CMK (cell line): ENCODE measurements at places on chromosomes 7 and 10.

DNA sequence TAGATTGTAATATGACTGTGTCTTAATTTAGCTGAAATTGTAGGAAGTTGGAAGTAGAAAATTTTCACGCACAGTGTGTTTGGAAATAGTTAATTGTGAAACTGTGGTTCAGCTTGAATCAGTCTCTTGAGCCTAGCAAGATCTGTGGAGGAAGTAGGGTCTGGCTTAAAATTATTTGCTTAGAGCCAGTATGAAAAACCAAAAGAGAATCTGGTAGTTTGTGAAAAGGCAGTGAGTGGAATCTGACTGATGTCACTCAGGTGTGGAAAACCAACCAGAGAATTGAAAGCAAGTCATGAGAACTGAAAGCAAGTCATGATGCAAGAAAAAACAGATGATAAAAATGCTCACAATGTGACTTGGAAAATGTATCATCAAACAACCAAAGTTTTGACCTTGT lies 11.5 kb downstream of the LIPJ start:
- no peak for DNase-seq

GRCh38 chr10:70459774-70460490 lies 18.5 kb upstream of the NODAL start:
- DNase-seq, result no peak

DNA sequence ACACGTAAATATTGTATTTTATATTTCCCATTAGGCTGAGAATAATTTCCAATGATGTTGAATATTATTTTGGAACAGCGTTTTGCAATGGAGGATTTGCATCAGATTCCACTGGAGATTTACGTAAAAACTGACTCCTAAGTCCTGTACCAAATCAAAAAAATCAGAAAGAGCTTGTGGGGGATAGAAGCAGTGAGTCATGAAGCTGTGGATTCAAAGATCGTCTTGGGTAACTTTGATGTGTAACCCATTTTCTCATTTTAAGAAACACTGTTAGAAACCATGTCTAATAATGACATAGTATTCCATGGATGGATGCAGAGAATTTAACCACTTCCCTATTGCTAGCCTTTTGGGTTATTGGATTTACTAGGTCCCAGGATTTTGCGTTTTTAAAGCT lies 158.6 kb downstream of the INHBA start:
- DNase-seq, result no peak

DNA sequence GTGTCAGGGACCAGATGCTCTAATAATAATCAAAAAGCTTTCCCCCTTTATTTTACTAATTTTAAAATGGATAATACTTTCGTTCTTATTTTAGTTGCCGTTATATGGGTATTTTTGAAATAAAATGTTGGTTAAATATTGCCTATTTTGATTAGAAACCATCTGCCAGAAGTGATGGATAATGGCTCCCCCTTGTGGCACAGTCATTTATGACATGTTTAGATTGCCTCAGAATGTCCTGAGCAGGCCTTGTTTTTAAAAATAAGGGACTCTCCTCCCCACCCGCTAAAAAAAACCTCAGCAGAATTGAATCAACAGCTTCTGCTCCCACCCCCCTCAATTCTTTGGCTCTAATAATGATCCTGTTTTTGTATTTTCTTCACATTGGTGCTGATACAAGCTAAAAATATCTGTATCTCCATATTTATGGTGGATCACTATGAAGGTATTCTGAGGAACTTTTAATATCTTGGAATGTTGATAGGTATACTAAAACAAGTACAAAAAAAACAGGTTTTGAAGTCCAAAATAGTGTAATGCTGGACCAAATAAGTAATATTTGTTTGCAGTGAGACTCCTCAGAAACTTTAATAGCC lies 38.8 kb downstream of the TMEM60 start:
- DNase-seq, result peak; percentile 25

DNA sequence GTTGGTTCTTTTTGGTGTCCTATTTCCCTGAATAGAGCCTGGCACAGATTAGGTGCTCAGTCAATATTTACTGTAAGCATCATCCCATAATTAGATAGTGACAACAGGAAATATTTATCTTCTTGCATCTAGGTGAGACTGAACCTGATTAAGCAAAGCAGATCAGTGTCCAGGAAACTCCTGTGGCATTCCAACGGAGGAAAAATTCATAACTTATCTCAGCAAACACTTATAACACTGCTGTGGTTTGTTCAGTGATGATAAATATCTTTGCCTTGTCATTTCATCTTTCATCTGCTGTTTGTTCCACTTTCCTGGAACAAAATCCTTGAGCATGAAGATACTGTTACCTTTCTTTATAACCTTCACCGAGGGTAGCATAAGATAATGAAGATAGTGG lies 1160.3 kb upstream of the AUTS2 start:
- no peak for DNase-seq

DNA sequence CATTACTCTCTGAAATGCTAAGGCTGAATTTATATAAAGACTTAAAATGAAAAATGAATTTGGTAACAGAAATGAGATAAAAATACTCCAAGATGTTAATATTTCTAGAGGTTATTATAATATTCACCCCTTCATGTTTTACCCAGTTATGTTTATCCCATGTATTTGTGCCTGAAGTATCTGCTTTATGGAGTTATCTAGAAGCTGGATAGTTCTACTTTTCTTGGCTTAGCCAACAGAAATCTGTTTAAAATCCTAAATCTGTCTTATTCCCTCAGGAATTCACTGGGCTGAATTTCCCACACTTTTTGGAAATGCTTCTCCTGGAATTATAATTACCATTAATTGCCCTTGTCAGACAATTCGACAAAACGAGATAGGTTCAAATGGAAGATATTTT lies 201.6 kb downstream of the THSD7A start:
- DNase-seq, result no peak

- DNase-seq, result no peak
Measured at GRCh38 chr7:105429746-105430612, 41.3 kb upstream of the SRPK2 start.

DNA sequence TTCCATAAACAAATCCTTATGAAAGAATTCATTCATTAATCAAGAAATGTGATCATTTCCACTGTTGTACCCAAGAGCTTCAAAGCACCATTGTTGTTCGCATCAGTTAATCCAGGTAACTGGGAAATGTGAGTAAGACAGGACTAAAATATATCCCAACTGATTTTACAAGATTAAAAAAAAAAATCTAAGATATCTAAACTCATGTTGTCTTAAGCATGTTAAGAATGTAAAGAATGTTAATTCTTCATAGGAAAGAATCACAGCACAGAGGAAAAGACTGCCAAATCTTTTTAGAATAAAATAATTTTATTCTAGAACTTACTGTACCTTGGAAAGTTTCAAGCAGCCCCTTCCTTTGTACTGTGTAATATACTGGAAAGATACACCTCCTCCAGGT lies 16.4 kb downstream of the FZD1 start:
- no peak for DNase-seq

DNA sequence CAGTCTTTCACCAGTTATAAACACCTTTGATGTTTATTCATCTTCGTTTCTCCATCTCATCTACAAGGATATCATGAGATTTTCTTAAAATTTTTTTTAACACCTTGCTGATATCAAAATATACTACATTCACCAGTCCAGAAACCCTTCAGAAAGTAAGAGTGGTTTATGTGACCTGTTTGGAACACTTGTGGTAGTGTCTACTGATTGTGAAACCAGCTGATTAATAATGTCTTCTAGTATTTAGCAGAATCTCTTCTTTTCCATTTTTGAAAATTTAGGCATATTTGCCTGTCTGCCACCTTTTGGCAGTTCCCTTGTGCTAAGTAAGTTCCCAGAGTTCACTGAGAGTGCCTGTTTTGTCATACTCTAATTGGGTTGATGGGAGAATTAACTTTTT lies 18.5 kb downstream of the DLD start:
- DNase-seq, result no peak

DNA sequence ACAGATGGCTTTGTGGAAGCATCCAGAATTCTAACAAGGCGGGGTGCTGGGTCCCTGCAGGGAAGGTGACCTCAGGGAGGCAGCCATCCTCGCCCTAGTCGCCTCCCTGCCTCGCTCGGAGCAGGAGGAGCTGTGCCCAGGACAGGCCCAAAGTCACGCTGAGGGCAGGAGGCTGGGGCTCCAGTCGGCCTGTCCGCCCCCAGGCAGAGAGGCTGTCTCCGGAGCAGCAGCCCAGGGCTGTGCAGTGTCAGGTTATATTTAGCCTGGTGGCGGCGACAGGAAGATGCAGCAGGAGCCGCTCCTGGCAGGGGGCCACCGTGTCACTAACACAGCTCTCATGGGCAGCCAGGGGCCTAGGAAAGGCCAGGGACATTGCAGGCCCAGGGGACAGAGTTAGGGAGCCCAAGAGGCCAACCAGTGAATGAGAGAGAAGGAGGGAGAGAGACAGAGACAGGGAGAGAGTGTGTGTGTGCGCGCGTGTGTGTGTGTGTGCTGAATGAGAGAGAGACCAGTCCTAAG lies 13.5 kb downstream of the KCNH2 start:
- DNase-seq, result no peak

GRCh38 chr7:31070991-31071644 lies 19.0 kb downstream of the ADCYAP1R1 start:
- DNase-seq, result no peak

DNA sequence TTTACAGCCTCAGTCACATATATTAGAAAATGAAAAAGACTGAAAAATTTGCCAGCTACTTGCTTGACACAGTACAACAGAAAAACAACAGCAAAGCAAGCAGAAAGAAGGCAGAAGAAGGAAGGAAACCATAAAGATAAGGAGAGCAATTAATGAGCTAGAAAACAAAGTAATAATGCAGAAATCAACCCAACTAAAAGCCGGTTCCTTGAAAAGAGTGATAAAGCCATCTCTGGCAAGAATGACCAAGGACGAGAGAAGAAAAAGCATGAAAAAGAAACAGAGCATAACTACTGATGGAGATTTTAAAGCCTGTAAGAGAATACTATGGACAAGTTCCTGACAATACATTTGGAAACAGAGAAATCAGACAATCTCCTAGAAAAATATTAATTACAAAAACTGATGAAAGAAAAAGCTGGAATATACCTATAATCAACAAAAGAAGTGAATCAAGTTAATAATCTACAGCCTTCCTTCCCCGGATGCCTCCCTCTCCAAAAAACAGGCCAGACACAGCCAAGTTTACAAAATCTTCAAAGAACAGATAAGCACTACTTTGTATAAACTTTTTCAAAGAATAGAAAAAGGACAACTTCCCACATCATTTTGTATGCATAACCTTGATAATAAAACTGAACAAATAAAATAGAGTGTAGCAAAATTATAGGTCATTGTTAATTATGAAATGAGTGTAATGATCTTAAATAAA lies 204.0 kb downstream of the BAMBI start:
- no peak for DNase-seq

GRCh38 chr10:70847659-70848360 lies 32.1 kb downstream of the SGPL1 start:
- no peak for DNase-seq

DNA sequence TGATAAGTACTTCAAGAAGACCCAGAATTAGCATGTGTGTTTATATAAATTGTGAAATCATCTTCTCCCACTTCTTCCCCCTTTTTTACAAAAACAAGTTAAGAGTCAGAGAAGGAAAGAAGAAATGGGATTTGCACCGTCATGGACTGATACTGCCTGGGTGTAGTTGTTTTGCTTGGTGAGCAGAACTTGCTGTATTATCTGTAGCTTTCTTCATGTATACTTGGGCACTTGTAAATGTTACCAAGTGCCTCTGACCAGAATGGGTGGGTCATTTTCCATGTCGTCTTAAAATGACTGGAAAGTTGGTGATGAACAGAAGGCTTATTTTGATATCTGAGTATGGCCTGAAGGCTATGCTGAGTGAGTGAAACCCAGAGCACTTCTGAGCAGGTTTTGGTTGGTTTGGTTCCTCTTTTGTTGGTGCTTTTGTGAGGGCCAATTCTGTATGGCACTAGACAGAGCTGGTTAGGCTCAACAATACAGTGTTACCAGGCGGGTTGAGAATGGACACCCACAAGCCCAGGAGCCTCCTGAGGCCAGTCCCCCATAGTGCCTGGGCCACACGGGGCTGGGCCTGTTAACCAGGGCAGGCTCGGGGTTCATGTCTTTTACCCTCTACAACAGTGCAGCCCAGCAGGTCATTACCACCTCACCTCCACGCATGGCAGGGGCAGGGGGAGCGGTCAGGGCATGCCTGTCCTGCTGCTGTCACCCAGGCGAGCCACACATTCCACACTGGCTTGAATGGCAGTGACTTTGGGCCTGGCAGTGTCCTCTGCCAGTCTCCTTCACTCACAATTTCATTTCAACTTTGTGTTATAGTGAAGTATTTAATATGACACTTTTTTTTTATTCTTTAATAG lies 115.1 kb downstream of the CCNY start:
- DNase-seq, result no peak

GRCh38 chr7:45105588-45106188 lies 5.8 kb downstream of the TBRG4 start:
- DNase-seq, result no peak

GRCh38 chr7:37942934-37943610 lies 22.6 kb downstream of the EPDR1 start:
- no peak for DNase-seq

GRCh38 chr10:119863951-119864565 lies 8.6 kb downstream of the MCMBP start:
- DNase-seq, result no peak

DNA sequence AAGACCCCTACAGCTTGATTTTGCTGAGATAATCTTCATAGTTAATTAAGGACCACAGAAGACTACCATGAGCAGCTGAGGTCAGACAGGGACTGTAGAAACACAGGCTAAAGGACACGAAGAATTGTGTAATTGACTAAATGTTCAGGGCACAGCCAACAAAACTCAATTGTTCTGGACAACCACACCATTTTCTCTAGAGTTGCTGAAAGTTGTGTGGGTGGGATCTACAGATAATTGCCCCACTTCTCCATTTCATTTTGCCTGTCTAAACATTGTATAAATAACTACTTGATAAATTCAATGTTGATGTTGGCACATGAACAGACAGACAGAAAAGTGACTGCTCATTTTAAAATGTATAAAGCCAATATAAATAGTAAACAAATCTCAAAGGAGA lies 39.0 kb upstream of the SLC16A12 start:
- DNase-seq, result no peak

DNA sequence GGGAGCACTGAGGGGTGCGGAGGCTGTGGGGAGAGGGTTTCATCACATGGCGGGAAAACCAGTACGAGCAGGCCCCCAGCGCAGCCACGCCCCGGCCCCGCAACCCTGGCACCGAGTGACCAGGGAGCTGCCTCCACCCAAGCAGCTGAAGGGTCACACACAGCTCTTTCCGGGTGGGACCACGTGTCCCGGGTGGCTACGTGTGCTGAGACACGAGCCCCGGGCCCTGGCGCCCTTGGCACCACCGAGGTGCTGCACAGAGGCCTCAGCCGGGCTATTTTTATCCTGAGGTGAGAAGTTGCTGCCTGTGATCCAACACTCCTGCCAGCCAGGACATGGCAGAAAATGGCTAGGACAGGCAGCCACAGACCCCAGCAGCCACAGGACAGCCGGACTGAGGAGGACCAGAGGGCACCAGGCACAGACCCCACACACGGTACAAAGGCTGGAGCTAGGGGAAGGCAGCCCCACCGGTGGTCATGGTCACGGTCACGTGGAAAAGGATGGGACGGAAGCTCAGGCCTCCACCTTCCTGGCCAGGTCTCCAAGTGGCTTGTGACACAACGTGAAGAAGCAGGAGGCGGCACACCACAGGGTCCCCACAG lies 223.7 kb downstream of the MAD1L1 start:
- DNase-seq, result no peak

GRCh38 chr7:52285689-52286088 lies 749.7 kb upstream of the POM121L12 start:
- no peak for DNase-seq

GRCh38 chr10:46284286-46285229 lies 2.2 kb upstream of the ANTXRL start:
- peak; percentile 69 for DNase-seq

- no peak for DNase-seq
Measured at GRCh38 chr7:99779949-99780348, 4.0 kb downstream of the CYP3A4 start.
